ENCODE measurements at places on chromosomes 11 and 22.

GRCh38 chr11:79438631-79439409 is 2.0 kb downstream of the TENM4 start:
- DNase-seq, result no peak

GRCh38 chr11:58926251-58926650 is 13.0 kb upstream of the GLYATL1 start:
- DNase-seq, result no peak

DNA sequence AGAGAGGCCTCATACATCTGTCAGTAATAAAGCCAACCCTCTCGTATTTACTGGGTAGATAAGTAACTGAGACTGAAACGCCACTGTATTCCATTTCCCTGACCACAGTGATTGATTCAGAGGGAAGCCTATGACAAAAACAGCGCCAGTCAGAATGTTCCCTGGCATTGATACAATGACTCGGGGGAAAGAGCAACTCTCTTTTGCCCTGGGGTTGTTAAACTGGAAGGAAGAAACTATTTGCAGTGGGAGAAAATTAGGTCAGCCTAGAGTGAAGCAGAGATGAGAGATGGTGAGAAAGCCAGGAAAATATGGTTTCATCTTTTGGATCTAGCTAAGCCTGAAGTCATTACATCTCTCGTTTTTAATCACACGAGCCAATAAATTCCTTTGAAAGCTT is 48.6 kb upstream of the RBFOX2 start:
- DNase-seq, result no peak

DNA sequence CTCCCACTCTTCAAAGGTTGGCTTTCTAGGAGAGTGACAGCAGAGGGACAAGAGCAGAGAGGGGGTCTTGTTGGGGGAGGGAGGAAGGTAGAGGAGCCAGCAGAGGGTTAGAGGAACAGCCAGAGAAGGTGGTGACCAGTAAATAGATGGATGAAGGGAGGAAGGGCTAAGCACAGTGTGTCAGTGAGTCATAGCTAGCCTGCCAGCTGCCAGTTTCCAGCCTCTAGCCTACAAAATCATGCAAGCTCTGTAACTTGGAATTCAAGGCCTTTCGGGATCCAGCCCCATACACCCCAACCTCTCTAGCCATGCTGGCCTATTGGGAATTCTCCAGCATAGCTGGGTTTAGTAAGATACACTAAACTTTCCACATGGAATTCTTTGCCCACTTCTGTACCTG is 147.4 kb upstream of the TEAD1 start:
- no peak for DNase-seq

GRCh38 chr11:20474176-20474881 is 86.8 kb downstream of the PRMT3 start:
- DNase-seq, result no peak

GRCh38 chr11:2459796-2460531 is 15.2 kb downstream of the KCNQ1 start:
- DNase-seq, result no peak

DNA sequence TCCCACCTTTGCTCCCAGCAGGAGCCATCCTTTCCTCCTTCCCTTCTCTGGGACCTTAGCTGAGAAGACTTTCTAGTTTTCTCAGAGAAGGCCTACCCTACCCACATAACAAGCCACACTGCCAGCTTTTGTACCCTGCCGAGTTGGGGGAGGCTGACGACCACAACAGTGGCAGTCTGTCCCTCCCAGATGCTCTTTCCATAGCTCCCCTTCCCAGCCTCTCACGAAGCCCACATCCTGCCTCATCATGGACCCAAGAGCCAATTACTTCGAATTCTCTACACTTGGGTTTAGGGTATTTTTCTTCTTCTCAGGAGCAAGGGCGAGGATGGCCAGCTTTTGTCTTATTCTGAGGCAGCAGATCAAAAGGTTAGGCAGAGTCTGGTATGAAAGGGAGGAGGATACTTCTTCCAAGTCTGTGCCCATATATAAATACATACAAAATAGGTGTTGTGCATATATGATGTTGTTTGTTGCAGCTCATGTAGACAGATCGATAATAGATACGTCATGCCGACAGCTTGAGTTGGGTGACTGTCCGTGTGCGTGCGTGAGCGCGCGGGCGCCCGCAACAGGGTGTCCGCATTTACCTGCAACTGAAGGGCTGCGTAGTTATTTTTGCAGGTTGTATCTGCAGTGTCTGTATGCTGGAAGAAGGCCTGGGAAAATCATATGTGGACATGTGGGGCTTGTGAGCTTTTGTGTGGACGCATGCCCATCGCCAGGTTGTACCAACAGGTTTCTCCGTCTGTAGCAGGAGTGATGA is 846 bp upstream of the NRGN start:
- DNase-seq, result no peak

- no peak for DNase-seq
These were observed 232.3 kb downstream of the JRKL start for GRCh38 chr11:96622026-96622634.
